ENCODE measurements at places on chromosomes 11 and 22.

DNA sequence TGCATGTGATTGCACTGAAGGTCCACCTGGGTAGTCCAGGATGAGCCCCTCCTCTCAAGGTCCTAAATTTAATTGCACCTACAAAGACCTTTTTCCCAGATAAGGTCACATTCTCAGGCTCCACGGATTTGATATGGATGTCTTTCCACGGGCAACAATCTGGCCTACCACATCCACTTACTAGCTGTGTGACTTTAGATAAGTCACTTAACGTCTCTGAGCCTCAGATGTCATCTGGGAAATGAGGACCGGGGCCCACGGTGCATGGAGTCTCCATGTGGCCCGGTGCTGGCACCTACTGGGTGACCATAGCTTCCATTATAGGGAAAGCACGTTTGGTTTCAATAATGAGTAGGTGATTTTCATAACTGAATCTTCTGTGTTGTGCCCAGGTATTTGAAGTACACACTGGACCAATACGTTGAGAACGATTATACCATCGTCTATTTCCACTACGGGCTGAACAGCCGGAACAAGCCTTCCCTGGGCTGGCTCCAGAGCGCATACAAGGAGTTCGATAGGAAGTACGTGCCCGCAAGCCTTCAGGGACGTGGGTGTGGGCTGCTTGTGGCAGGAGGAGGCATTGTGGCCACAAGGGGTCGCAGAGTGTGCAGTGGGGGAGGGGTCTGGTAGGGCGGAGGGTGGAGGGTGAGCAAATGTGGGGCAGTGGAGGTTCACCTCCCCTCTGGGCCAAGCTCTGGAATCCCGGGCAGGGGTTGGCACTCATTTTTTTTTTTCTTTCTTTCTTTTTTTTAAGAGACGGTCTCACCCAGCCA is 55.7 kb downstream of the ARHGAP8 start:
- H3K36me3 ChIP-seq = peaks cover 2% of the 10 kb centered on the region
- H3K4me3 ChIP-seq = no peak overlapping the region
- no peak overlapping the region for H3K27ac ChIP-seq
- no peak for DNase-seq

DNA sequence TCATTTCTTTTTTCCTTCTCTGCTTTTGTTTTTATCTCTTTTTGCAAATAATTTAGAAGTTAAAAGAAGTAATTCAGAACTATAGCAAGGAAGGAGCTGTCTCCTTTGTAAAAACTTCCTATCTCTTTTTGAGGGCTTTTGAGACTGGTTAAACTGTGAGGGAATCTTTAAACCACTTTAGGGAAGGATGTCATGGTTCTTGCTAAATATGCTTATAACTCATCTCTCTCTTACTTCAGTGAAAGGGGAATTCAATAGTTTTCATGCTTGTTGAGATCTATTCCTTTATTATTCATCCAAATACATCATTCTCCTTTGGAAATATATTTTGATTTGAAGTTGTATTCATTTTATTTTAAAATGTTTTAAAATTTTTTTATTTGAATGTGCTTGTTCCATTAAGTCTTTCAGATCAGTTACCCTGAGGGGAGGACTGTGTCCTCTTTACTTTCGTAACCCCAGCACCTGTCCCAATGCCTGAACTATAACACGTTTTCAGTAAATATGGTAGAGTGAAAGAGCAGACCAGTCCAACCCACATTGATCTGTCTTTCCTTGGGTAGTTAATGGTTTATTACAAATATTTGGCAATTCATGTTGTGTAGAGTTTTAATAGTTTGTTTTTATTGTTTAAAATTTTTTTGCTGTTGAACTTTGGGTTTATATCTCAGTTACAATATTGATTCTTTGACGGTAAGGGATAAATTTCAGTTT is 27.5 kb downstream of the AMOTL1 start:
- H3K27me3 ChIP-seq = peaks cover 13% of the 10 kb centered on the region
- no peaks in the 10 kb centered on the region for H3K4me1 ChIP-seq

DNA sequence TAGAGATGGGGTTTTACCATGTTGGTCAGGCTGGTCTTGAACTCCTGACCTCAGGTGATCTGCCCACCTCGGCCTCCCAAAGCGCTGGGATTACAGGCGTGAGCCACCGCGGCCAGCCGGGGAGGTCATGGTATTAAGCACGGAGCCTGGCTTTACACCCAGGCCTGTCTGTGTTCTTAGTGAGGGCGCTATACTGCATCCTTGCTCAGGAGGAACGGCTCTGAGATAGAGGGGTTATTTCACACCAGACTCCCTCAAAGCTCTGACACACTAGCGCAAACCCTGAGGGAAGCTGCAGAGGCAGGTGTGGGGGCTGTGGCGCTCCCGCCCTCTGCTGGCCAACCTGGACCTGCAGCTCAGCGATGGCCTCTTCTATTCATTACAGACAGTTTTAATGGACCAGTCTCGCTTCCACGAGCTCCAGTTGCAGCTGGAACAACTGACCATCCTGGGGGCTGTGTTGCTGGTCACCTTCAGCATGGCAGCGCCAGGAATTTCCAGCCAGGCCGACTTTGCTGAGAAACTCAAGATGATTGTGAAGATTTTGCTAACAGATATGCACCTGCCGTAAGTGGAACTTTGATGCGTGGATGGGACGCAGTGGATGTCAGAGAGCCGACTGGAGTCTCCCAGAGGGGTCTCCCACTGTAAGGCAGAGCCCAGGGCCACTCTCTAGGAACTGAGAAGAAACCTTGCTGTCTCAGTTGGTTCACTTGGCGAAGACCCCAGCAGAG is 26.2 kb downstream of the TCP11L1 start:
- no peaks in the 10 kb centered on the region for H3K27me3 ChIP-seq
- DNase-seq = peak; percentile 47
- peaks cover 12% of the 10 kb centered on the region for H3K4me1 ChIP-seq
- H3K36me3 ChIP-seq = peaks cover 6% of the 10 kb centered on the region
- peak overlapping the region; percentile 79 for H3K27ac ChIP-seq

- DNase-seq = no peak
- peaks cover 2% of the 10 kb centered on the region for H3K36me3 ChIP-seq
- no peaks in the 10 kb centered on the region for H3K4me1 ChIP-seq
- no peak overlapping the region for H3K4me3 ChIP-seq
Observed at GRCh38 chr11:64539711-64540427, 51.2 kb upstream of the SLC22A12 start.

DNA sequence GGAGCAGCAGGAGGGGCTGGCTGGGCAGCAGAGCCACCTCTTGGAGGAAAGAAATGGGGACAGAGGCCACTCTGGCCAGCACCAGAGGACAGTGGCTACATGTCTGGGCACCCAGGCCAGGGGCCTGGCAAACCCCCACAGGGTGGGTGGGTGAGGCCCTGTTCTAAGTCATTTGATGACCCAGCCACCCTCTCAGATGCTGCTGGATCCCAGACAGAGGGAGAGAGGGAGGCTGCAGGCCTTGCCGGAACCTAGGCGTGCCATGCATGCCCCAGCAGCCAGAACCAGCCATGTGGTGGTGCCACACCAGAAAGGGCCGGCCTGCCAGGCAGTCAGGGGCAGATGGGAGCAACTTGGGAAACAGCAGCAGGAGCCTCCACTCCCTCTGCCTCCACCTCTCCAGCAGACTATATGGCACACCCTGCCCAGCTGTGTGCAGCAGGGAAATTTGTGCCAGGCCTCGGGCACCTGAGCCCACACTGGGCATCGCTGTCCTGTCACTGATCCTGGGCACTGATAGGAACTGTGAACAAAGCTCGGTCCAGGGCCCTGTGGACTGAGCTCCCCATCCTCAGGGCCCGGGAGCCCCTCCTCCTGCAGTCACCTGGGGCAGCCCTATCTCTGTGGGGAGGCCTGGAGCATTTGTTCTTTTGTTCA is 45.2 kb downstream of the RTN4R start:
- H3K27ac ChIP-seq = no peak overlapping the region
- H3K36me3 ChIP-seq = no peaks in the 10 kb centered on the region
- H3K4me3 ChIP-seq = no peak overlapping the region
- no peaks in the 10 kb centered on the region for H3K4me1 ChIP-seq
- H3K27me3 ChIP-seq = peaks cover 5% of the 10 kb centered on the region
- no peak for DNase-seq

GRCh38 chr11:113260541-113260940 is 53.8 kb upstream of the TTC12 start:
- H3K4me3 ChIP-seq = no peak overlapping the region
- H3K27ac ChIP-seq = no peak overlapping the region
- no peaks in the 10 kb centered on the region for H3K36me3 ChIP-seq
- no peak for DNase-seq

DNA sequence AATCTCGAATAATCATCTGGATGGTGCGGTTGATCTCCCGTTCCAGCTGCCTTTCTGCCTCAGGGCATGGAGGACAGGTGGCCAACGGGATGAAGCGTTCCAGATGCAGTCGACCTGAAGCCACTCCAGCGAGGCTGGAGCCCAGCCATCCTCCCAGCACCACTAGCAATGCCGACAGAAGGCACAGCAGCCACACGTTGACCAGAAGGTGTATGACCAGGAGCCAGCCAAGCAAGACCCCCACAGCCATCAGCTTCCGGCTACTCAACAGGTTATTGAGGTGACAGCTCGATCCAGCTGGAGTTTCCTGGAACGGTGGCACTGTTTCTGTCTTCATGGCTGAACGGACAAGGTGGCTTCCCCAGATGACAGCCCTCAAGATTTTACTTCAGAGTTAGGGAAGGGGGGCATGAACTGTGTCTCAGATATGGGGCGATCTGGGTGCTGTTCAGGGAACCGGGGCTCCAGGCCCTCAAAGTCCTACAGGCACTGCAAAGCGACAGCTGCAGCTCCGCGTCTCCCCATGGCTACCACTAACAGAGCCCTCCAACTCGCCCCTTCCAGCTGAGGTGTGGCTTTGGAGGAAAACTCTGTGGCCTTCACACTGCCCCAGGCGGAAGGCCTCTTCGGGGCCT is 559 bp downstream of the SNX19 start:
- no peak for DNase-seq
- H3K4me1 ChIP-seq = peaks cover 23% of the 10 kb centered on the region
- peak overlapping the region; percentile 88 for H3K4me3 ChIP-seq
- H3K27me3 ChIP-seq = peaks cover 18% of the 10 kb centered on the region
- H3K36me3 ChIP-seq = peaks cover 7% of the 10 kb centered on the region

DNA sequence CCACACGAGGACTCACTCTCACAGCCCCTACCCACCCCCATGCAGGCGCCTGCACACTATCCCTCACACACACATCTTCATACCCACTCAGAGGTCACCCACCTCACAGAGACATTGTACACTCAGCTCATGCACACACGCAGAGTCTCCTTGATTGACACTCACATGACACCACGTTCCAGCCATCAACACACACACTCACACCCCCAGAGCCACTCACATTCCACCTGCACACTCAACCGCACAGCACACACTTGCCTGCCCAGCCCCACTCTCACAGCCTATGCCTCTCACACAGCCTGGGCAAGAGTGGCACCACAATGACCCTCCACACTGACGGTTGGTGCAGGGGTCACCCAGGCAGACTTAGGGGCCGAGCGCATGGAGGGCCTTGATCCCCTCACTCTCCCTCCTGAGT is 2.2 kb downstream of the SPI1 start:
- DNase-seq = no peak
- H3K27me3 ChIP-seq = no peaks in the 10 kb centered on the region
- H3K4me1 ChIP-seq = peaks cover 4% of the 10 kb centered on the region
- H3K36me3 ChIP-seq = no peaks in the 10 kb centered on the region
- no peak overlapping the region for H3K27ac ChIP-seq
- H3K4me3 ChIP-seq = peak overlapping the region; percentile 56

DNA sequence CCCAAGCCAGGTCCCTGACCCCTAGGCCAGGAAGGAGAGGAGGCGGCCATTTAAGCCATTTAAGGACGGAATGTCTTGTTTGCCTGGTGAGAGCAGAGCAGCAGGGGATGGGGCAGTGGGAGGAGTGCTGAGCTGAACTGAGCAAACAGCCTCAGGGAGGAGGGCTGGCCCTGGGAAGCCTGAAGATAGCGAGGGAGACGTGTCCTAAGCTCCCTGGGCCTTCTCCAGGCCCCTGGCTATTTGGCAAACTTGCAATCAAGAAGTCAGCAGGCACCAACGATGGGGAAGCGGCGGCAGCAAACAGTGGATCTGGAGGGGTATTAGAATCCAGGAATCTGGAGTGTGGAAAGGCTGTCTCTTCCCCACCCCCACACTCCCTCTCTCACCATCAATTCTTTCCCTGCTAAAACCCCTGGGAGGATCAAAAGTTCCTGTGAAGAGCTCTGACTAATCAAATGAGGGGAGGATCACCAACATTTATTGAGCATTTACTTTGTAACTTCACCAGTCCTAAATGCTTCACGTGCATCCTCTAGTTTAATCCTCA is 8.8 kb downstream of the BCL9L start:
- H3K27me3 ChIP-seq = no peaks in the 10 kb centered on the region
- H3K4me1 ChIP-seq = peaks cover 76% of the 10 kb centered on the region
- H3K4me3 ChIP-seq = peak overlapping the region; percentile 79
- DNase-seq = no peak

DNA sequence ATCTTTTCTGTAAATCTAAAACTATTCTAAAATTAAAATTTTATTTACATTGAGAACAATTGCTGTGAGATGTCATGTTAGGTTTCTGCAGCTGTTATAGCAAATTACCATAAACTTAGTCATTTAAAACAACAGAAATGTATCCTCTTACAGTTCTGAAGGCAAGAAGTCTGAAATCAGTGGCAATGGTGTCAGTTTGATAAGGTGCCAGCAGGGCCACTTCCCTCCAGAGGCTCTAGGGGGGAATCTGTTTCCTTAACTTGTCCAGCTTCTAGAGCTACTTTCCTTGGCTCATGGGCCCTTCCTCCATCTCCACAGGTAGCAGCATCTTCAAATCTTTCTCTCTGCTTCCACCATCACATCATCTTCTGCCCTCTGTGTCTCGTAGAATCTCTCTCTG is 23.0 kb downstream of the MOGAT2 start:
- no peak overlapping the region for H3K4me3 ChIP-seq
- peaks cover 2% of the 10 kb centered on the region for H3K4me1 ChIP-seq
- H3K27me3 ChIP-seq = peaks cover 35% of the 10 kb centered on the region

GRCh38 chr22:36644333-36644757 is 59.2 kb downstream of the CACNG2 start:
- DNase-seq = no peak
- no peak overlapping the region for H3K27ac ChIP-seq
- peaks cover 50% of the 10 kb centered on the region for H3K27me3 ChIP-seq
- H3K4me3 ChIP-seq = no peak overlapping the region

GRCh38 chr22:25966448-25966913 is 202.8 kb upstream of the SEZ6L start:
- no peaks in the 10 kb centered on the region for H3K36me3 ChIP-seq
- no peaks in the 10 kb centered on the region for H3K27me3 ChIP-seq
- H3K4me3 ChIP-seq = no peak overlapping the region
- H3K4me1 ChIP-seq = no peaks in the 10 kb centered on the region
- no peak for DNase-seq
- H3K27ac ChIP-seq = no peak overlapping the region

DNA sequence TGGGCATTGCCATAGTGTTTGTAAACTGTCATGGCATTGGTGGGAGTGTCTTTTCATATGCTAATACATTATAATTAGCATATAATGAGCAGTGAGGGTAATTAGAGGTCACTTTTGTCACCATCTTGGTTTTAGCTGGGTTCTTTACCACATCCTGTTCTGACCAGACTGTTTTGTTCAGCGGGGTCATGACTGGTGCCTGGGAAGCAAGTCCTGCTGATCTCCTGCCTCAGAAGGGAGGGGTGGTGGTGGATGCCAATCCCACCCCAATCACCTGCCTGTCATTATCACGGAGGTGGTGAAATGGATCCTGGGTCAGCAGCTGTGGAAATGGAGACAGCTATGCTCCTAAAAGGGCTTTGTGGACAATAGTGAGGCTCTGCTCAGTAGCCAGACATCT is 31.2 kb downstream of the IL18 start:
- no peaks in the 10 kb centered on the region for H3K27me3 ChIP-seq
- DNase-seq = no peak
- H3K4me1 ChIP-seq = peaks cover 3% of the 10 kb centered on the region
- H3K27ac ChIP-seq = no peak overlapping the region
- no peak overlapping the region for H3K4me3 ChIP-seq

- DNase-seq = no peak
- H3K27ac ChIP-seq = no peak overlapping the region
- H3K36me3 ChIP-seq = peaks cover 2% of the 10 kb centered on the region
- no peaks in the 10 kb centered on the region for H3K27me3 ChIP-seq
- no peaks in the 10 kb centered on the region for H3K4me1 ChIP-seq
- H3K4me3 ChIP-seq = peak overlapping the region; percentile 25
Observed at GRCh38 chr11:87307101-87307500, 269.4 kb downstream of the TMEM135 start.
